Activated CD4-positive, alpha-beta T cell treated with anti-CD3 and anti-CD28 coated beads, Interleukin-2, amount 10 ng/mL, durations not matched to agents 7 days and 5 days (primary cell): ENCODE measurements at places on chromosomes 1 and 21.

DNA sequence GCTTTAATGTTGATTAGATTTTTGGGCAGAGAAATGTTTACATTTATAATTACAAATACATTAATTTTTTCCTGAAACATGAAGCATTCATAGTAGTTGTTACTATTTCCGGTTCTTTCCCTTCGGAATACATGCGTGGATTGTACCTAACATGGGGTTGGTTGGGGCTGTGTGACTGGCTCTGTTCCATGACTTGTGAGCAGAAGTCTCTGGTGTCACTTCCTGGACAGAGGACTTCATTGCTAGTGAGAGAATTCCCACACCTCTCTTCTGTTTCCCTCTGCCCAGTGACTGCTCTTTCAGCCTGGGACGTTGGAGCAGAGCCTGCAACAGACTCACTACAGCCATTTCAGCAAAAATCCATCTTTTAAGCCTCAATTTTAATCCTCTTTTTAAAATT is 231.4 kb downstream of the GRIK1 start:
- H3K4me1 ChIP-seq = no peaks in the 10 kb centered on the region
- no peak overlapping the region for H3K27ac ChIP-seq
- H3K27me3 ChIP-seq = peaks cover 4% of the 10 kb centered on the region

DNA sequence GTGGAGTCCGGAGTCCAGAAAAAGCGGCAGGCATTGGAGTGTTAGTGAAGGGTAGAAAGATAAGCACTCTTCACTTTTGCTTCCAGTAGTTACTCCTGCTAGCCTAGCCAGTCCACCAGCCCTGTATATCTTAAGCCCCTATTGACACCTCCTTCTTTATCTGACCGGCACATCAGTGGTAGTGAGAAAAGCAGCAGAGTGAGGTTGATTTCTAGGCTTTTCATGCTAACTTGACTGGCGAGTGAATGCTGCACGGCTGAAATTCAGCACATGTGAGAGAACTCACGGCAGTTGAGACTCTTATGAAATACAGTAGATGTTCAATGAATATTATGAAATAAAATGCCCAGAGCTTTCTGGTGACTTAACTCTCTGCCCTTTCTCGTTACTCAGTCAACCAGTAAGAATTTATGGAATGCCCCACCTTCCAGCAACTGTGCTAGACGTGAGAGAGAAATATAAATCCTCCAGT is 128.2 kb downstream of the CACHD1 start:
- no peak overlapping the region for H3K27ac ChIP-seq
- H3K36me3 ChIP-seq = no peaks in the 10 kb centered on the region
- H3K27me3 ChIP-seq = peaks cover 1% of the 10 kb centered on the region
- no peaks in the 10 kb centered on the region for H3K4me1 ChIP-seq
- no peak for DNase-seq

DNA sequence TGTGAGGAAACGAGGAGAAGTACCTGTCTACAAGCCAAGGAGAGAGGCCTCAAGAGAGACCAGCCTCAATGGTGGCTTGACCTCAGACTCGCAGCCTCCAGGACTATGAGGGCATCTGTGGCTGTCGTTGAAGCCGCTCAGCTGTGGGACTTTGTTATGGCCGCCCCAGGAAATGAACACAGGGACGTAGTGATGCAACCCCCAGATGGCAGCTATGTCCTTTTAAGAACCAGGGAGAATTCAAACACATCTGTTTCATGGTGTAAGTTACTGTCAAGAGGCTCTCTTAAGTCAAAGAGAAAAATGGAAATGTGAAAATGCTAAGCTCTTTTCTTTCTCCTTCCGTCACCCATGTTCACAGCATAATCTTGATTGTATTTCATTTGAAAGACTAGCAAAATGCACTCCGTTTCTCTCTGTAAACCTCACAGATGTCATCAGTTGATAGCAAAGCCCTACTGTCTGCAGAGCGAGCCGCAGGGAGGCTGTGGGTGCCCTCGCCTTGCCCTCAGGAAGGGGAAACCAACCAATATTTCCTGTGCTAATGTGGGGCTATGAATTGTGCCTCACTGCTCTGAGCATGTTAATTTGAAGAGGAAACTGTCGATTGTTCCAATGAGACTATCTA is 21.3 kb downstream of the UBASH3A start:
- peaks cover 74% of the 10 kb centered on the region for H3K4me1 ChIP-seq
- no peaks in the 10 kb centered on the region for H3K27me3 ChIP-seq
- peak overlapping the region; percentile 54 for H3K4me3 ChIP-seq

- H3K27me3 ChIP-seq = no peaks in the 10 kb centered on the region
- peaks cover 2% of the 10 kb centered on the region for H3K4me1 ChIP-seq
- DNase-seq = no peak
- no peak overlapping the region for H3K27ac ChIP-seq
- H3K36me3 ChIP-seq = no peaks in the 10 kb centered on the region
- H3K4me3 ChIP-seq = no peak overlapping the region
These were observed 12.9 kb downstream of the FAAH start for GRCh38 chr1:46406881-46407608.

GRCh38 chr1:97135972-97136371 is 414.4 kb downstream of the PTBP2 start:
- H3K4me3 ChIP-seq = no peak overlapping the region
- H3K27ac ChIP-seq = no peak overlapping the region
- H3K36me3 ChIP-seq = no peaks in the 10 kb centered on the region
